Activated CD8-positive, alpha-beta memory T cell treated with anti-CD3 and anti-CD28 coated beads for 1 hour (primary cell): ENCODE measurements at places on chromosomes 3 and 15.

- no peak for DNase-seq
These were observed 71.7 kb upstream of the ABHD2 start for GRCh38 chr15:89016549-89017041.

DNA sequence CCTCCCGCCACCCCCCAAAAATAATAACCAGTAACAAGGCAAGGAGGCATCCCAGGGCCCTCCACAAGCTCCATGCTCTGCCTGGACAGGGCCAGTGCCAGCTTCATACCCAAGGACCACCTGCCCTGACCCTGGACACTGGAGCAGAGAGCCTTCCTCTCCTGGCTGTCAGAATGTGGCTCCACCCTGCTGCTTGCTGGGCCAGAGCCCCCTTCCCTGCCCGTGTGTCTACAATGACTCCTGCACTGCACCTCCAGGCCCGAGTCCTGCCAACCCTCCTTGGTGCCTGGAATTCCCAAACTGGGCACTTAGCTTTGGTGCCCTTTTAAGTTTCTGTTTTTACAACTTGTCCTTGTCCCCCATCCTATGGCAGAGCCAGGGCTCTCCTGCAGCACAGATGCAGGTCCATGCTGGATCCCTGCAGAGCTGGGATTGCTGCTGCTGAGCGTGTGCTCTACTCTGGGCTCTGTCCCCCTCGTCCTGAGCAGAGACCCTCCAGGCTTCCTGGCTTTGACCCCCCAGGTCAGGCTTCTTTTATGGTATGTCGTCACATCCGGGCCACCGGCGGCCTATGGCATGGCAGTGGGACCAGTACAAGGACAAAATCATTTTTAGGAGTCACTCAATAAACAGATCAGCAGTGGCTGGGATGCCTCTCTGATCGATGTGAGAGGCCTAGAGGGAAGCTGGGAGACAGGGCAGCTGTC, 11.4 kb upstream of the SNRPA1 start:
- no peak for DNase-seq

DNA sequence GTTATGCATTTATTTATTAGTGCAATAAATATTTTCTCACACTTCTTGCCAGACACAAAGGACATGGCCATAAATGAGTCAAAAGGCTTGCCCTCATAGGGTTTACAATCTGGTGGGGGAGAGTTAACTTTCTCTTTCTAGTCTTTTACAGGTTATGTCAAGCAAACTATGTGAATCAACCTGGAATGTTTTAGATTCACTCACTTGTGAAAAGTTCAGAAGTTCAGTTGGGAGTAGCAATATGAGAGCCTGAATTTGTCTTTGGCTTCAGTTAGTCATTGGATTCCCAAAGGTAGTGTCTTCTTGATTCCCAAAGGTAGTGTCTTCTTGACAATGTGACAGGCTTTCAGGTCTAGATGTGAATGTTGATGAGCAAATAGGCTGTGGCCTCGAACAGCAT, 264.8 kb downstream of the SOX2 start:
- DNase-seq = no peak

GRCh38 chr3:101853982-101854381, 4.7 kb downstream of the NFKBIZ start:
- DNase-seq = no peak

GRCh38 chr15:59028387-59028955, 41.0 kb downstream of the RNF111 start:
- DNase-seq = no peak
